Esophagus muscularis mucosa (tissue), 4 donors: ENCODE measurements at places on chromosomes 16 and 17.

DNA sequence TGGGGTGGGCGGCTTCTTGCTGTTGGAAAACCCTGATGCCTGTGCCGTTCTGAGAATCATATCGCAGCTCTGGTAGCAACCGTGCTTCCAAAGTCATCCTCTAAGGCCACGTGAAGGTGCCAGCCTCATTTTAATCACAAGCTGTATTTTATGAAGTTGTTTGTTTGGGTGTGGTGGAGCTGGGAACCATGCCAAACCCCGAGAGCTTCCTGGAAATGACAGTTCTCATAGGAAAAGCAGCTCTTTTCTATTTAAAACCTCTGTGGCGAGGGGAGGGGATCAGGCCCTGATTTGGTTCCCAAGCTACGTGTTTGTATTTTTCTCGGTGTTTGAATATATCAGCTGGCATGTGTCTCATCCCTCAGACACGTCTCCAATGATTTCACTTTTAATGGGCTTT lies 21.7 kb downstream of the KNOP1 start:
- DNase-seq: peak; percentile 95

DNA sequence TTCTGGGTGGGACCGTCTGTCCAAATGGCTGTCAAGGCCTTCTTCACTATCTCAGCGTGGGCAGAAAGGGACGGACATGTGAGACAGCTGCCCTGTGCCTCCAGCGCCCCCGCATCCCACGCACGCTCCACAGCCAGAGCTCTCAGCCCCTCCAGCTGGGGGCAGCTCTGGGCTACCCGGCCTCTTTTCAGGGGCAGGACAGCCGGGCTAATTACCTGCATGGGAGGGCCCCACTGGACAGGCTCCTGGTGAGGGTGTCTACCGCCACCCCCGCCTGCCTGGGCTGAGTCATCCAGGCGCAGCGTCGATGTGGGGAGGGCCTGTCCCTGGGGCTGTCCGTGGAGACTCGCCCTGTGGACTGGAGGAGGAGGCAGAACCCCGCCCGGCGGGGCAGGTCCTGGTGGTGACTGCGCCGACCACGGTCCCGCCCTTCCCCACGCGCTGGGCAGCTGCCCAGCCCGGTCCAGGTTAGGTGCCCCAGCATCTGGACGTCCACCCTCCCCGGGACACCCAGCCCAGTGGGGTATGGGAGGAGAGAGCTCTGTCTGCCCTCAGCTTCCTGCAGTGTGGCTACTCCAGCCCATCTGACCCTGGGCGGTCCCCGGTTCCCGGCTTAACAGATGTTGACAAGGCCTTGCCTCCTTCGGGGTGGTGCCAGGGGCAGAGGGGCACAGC lies 5.9 kb upstream of the METRNL start:
- no peak for DNase-seq

DNA sequence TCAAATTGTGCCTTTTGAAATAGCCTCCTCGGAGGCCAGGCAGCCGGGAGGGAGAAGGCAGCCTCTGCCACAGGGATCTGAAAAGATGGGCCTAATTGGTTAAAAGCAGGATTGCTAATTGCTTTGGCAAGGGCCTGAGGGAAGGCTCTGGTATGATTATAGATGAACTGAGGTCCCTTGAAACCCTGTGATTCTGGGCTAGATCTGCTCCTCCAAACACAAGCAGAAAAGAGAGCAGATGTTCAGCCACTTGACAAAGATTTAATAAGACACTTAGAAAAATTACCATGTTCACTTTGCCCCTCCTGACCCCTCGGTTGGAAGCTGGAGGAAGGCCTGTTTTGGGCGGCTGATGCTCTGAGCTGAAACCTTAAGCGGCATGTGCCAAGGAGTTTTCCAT lies 209.5 kb upstream of the MPHOSPH6 start:
- DNase-seq: no peak

- no peak for DNase-seq
Observed at GRCh38 chr17:17552351-17553216, 38.9 kb downstream of the PEMT start.
